ENCODE measurements at places on chromosomes 6 and 20. TPM values are rescaled to one million over a fixed set of nuclear protein-coding genes. Genes with fewer than 3 reads are reported as not detected.

GRCh38 chr6:98295515-98296175 is 538.7 kb upstream of the POU3F2 start:
- no peak for DNase-seq

GRCh38 chr6:168683621-168684020 is 242.6 kb downstream of the SMOC2 start:
- DNase-seq: no peak

GRCh38 chr6:132919045-132919860 is 104.9 kb downstream of the RPS12 start:
- peak; percentile 91 for DNase-seq

- DNase-seq: no peak
Measured at GRCh38 chr20:23143098-23143497, 57.0 kb upstream of the CD93 start.

DNA sequence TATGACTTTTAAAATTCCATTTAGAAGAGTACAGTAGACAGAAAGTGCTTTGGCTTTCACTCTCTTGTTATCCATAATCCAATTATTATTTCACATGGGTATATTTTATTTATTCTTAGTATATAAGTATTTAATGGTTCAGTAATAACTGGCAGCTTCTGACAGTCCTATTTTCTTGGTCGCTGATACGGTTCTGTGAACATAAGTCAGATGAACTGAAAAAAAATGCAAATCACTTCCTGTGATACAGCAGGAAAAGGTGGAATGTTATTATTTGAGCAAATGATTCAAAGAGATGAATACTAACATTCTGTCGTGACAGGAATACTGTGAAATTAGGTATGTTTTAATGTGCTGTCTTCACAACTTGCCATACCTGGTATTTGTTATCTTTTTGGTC is 132.3 kb downstream of the ARHGAP18 start:
- no peak for DNase-seq

- DNase-seq: peak; percentile 76
Measured at GRCh38 chr6:149941583-149942460, at the start of gene ULBP2. Gene ULBP2 (plus strand): TSS chr6:149942014. CDS start chr6:149942073, 59 bp downstream.

DNA sequence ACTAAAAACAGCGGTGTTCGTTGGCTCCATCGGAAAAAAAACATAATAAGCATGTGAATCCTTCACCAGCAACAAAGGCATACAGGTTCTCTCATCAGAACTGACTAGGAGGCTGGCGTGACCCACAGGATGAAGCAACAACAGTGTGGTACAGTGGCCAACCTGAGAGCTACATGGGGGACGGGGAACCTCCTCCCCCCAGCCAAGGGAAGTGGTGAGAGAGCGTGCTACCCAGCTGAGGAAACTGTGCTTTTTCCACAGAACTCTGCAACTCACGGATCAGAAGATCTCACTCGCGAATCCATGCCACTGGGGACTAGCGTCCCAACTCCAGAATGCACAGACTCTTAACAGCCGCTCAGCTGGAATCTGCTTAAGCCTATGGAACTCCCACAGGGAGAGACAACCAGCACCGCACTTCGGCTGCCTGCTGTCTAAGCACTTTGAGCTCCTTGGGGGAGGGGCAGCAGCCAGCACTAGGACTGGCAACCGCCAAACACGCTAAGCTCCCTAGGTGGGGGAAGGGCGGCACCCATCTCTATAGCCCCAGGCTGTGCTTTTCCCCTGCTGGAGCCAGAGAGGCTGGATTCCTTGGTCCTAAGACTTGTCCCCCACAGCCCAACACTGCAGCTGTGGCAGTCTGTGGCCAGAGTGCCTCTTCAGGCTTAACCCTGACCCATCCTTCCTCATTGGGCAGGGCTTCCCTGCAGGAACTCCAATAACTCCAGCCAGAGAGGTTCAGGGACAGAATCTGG is 538.3 kb upstream of the BTBD3 start:
- DNase-seq: no peak

The PHACTR3 gene
- not detected for total RNA-seq

The THBS2 gene
- total RNA-seq: 74.7 TPM

Measured in thyroid gland (tissue), 4 donors.